ENCODE measurements at places on chromosomes 1 and 21. TPM values are rescaled to one million over a fixed set of nuclear protein-coding genes. Genes with fewer than 3 reads are reported as not detected.

DNA sequence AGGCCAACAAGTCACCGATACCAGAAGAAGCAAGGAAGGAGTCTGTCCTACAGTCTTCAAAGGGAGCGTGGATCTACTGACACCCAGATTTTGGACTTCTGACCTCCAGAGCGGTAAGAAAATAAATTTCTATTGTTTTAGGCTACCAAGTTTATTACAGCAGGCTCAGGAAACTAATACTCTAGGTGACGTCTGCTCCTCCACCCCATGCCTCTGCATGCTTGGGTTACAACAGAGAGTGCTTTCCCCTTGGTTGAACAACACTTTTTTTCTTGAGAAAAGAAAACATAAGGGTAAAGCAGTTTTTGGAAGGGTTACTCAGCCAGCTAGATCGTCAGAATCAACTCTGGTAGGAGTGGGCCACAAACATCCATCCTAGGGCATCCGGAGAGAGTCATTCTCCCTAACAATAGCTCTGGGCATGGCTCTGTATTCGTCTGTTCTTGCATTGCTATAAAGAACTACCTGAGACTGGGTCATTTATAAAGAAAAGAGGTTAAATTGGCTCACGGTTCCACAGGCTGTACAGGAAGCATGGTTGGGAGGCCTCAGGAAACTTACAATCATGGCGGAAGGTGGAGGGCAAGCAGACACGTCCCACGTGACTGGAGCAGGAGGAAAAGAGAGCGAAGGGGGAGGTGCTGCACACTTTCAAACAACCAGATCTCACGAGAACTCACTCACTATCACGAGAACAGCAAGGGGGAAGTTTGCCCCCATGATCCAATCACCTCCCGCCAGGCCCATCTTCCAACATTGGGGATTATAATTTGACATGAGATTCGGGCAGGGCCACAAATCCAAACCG, 22.2 kb upstream of the DNAJC11 start:
- DNase-seq, result no peak

Gene MYOM3
- total RNA-seq, result 241 TPM

DNA sequence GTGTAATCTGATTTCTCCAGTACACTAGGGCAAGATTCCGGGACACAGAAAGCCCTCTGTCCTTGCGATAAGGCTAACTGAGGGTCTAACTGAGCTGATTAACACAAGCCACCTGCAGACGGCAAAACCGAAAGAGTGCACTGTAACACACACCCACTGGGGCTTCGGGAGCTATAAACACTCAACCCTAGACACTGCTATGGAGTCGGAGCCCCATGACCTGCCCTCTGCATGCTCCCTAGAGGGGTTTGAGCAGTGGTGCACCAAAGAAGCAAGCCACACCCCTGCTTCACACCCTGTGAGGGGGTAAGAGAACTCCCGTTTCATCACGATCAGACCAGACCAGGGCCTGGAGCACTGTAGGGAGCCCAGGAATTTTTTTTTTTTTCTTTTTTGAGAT, 72.4 kb downstream of the DMRTA2 start:
- DNase-seq, result peak; percentile 43

- DNase-seq, result no peak
Observed at GRCh38 chr1:21621761-21622436, 47.3 kb downstream of the RAP1GAP start.

Gene BTBD8
- 6.5 TPM for total RNA-seq

GRCh38 chr1:119774746-119775490, 6.2 kb upstream of the HMGCS2 start:
- no peak for DNase-seq

Gene VTCN1
- not detected for total RNA-seq

Gene PRDM16
- 0.22 TPM for total RNA-seq

- DNase-seq, result no peak
Observed at GRCh38 chr1:117209094-117209493, 1.6 kb downstream of the VTCN1 start.

DNA sequence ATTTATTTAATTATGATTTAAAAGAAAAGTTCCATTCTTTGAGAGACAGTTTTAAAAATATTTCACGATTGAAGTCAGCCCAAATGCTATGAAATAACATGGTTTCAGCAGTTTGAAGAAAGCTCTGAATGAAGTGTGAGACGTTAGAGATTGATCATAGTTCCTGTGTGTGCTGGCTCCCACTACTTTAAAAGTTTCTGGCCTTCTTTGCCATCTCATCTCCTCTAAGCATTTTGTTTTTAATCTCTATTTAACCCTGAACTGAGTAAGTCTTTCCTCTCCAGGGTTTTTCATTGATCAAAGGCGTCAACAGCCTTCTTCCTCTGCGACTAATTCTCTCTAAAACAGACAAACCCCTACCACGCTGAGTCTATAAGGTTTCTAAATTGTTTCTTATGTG, 225.3 kb upstream of the B3GALT2 start:
- DNase-seq, result no peak

GRCh38 chr1:168483539-168483938, 60.3 kb downstream of the XCL2 start:
- no peak for DNase-seq

DNA sequence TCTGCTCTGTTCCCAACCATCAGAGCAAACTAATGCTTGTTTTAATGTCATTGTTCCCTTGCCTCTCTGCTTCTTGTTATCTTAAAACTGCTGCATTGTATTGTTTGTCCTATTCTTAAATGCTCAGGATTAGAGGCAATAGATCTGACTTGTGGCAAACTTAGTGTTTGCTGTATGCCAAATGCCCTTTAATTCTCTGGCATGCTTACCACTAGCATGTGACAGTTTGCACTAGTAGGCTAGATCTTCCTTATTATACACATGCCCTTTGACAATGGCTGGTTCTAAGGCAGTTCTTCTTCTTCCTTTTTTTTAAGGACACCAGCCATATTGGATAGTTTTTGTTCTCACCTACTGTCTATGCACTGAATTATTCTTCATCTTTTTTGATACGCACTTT, 30.1 kb downstream of the PALMD start:
- no peak for DNase-seq

DNA sequence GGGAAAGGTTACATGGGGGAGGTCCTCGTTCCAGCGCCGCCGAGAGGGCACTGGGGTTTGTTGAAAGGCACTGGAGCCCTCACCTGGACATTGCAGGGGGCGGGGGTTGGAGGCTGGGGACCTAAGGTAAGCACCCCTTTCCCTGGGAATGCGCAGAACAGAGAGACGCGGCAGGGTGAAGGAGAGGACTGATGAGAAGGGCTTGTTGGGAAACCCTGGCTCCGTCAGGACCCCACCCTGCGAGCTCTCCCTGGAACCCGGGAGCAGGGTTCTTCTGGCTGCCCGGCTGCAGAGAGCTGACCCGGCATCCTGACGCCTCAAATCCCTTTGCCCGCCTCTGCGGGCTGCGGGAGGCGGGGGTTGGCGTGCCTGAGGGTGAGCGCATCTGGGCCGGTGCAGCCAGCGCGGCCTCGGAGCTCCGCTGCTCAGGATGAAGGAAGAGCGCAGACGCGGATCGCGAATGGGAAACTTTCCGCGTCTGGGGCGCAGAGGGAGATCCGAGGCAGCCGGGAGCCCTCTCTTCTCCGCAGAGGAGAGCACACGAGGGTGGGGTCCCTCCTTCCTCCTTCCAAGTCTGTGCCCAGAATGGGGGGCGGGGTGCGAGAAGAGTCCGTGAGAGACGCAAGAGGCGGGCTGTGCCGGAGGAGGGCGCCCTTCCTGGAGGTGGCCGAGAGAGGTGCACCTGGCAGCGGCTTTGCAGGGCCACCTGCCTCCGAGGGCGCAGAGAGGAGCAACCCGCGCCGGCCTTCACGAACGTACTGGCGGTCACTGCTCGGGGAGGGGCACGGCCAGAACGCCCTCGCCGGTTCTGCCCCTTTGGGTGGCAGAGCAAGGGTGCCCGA, 2.4 kb downstream of the IGSF21 start:
- no peak for DNase-seq

DNA sequence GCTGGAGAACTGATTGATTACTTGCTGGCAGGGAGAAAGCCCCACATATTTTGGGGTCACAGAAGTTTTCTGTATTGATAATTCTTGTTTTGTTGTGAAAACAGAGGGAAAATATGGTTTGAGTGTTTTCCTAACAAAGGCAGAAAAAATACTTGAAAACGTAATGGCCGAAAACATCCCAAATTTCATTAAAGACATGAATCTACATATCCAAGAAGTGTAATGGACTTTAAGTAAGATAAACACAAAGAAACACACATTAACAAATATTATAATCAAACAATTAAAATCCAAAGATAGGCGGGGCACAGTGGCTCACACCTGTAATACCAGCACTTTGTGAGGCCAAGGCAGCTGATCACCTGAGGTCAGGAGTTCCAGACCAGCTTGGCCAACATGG, 39.6 kb downstream of the SHCBP1L start:
- no peak for DNase-seq

DNA sequence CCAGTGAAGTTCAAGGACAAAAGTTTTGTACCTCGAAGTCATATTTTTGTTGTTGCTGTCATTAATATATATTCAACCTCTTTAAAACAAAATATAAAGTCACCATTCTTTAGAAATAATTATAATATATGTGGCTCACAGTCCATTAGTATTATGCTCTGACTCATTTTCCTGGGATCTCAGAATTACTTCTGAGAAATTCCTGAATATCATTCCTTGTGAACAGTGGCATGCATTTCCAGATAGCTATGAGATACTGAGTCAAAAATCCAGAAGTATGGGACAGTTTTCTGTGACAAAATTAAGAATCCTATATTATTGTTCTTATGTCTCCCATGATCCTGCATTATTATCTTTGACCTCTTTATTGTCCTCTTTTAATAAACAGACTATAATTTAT, 13.8 kb upstream of the RGS21 start:
- DNase-seq, result no peak

DNA sequence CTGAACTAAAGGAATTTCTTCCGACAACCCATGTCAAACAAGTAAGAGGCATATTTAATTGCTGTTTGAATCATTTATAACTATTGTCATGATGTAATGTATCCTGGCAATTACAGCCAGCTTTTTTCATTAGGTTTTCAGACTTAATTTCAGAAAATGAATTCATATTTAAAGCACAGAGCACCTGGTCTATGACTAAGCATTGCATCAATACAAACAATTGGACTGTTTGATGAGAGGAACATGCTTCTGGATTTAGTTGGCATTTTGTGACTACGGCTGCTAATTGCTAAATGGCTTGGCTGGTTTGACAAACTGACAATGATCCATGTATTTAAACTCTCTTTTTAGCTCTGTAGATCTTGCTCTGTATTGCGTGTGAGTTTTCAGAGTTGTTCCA, 853.4 kb downstream of the NCAM2 start:
- DNase-seq, result no peak

DNA sequence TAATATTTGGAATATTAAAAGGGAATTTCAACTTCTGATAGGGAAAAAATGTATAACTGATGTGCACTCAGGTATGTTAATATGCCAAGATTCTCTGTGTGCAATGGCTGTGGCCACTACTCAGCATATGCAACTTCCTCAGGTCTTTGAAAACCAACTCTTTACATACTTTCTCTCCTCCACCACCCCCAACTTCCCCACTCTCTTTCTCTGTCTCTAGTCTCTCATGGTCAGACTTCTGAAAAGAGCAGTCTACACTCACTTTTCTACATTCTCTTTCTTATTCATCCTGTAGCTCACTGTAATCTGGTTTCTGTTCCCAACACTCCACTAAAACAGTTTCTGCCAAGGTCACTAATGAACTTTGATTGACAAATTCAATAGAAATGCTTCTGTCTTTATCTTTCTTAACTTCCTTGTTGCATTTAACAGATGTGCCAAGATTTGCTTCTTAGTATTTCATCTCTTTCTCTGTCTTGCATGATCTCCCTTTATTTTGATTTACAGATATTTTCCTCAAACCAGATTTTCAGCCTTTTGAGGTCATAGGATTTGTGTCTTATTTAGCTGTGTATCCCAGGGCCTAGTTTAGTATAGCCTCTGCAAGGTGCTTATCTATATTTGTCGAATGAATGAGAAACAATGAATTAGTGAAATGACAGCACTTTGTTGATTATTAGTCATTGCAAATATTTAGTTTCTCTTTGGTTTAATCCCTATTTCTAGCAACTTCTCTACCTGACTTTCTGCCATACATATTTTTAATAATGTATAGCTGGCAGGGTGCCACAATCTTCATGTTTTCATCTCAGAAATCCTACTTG, 168.9 kb downstream of the LMO4 start:
- no peak for DNase-seq

Gene CELA3A
- not detected for total RNA-seq

Gene ATXN7L2
- total RNA-seq, result 3.5 TPM

GRCh38 chr1:18548643-18549042, 67.9 kb downstream of the KLHDC7A start:
- DNase-seq, result no peak

- no peak for DNase-seq
Observed at GRCh38 chr1:174156437-174156836, 2.9 kb upstream of the RABGAP1L start.

Gene IGSF9
- 2.0 TPM for total RNA-seq

DNA sequence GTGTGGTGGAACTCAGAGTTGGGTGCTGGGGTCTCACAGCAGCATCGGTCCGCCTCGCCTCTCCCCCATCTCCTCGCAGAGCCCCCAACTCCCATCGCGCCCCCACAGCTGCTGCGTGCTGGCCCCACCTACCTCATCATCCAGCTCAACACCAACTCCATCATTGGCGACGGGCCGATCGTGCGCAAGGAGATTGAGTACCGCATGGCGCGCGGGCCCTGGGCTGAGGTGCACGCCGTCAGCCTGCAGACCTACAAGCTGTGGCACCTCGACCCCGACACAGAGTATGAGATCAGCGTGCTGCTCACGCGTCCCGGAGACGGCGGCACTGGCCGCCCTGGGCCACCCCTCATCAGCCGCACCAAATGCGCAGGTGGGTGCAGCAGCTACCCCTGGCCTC, 24.2 kb downstream of the PTPRU start:
- DNase-seq, result no peak

DNA sequence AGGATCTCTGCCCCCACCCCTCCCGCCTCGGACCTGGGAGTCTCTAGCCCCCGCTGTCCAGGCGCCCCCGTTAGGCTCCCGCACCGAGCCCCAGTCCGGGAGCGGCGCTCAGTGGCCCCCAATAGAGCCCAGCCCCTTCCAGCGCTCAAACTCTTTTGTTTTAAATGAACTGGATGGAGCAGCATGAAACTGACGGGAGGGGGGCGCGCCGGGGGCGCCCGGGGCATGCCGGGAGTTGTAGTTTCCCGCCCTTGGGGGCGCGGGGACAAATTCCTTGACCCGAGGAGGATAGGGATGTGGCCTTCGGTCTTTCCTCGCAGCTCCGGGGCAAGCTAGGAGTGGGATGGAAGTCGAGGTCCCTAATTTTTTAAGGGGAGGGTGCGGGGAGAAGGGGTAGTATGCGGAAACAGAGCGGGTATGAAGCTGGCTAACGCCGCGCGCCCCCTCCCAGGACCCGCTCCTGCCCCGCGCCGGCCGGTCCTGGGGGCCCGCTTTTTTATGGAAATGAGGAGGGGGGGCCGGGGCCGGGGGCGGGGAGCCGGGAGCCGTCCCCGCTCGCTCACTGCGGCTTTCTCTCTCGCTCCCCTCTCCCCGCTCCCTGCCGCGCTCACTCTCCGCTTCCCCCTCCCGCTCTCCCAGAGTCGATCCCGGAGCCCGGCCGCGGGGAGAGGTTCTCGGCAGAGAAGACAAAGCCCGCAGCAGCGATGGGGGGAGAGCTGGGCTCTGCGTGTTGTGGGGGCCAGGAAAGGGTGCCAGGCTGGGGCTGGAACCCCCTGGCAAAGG, at the start of gene MEX3A:
MEX3A (minus strand) TSS at position 157 of the 783 bp plus-strand sequence. CDS start 467 bp downstream, outside the sequence.
- DNase-seq, result peak; percentile 81
